ENCODE measurements at places on chromosomes 11 and 22. TPM values are rescaled to one million over a fixed set of nuclear protein-coding genes. Genes with fewer than 3 reads are reported as not detected.

Gene APOA4
- not detected for total RNA-seq

DNA sequence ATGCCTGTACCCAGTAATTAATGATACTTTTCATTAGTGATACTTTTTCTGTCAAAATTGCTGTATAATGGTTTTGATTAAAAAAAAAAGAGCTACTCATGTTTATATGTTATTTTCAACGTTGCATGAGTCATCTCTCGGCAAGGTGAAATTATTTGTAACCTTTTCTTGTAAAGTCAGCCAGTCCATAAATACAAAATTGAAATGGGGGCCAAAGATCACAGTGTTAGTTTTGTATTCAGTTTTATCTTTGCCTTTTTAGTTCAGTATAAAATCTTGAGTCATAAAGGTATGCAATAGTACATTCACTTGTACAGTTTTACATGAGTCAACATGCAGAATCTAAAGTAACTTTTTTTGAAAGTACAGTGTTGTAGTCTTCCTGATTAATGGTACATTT, 4.3 kb downstream of the ARHGEF12 start:
- DNase-seq = no peak

DNA sequence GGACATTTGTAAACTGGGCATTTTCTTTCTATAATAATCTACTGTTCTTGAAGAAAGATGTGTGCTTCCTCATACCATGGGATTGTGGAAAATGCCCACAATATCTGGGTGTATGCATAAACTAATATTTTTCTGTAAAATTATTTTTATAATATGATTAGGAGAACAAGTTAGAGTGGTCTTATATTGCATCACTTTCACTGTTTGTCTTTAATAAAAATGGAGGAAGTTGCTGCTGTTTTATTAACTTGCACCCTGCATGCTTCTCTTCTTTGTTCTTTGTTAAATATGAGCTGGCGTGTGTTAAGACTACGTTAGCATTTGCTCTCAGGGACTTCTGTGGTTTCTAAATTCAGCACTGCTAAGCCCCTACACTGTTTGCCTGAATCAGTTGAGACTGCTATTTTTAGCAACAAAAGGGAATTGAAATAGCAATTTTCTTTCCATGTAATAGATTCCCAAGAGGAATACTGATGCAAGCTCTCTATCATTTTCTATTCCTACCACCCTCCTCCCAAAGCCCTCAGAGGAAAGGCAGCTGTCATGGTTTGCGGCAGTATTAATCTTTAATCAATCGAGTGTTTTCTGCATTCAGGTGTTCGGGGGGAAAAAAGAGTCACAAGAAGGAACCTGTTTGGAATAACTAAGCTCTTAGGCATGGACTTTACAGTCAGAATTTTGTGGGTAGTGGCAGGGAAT, 56.1 kb downstream of the HSD17B12 start:
- no peak for DNase-seq

GRCh38 chr11:45079943-45080719, 66.3 kb upstream of the PRDM11 start:
- peak; percentile 83 for DNase-seq

Data from activated CD8-positive, alpha-beta memory T cell treated with anti-CD3 and anti-CD28 coated beads, Interleukin-2, amount 10 ng/mL, durations not matched to agents 7 days and 5 days (primary cell).